ENCODE measurements at places on chromosomes 13 and 19.

- no peak for DNase-seq
Observed at GRCh38 chr13:96783511-96783910, 210.8 kb downstream of the OXGR1 start.

DNA sequence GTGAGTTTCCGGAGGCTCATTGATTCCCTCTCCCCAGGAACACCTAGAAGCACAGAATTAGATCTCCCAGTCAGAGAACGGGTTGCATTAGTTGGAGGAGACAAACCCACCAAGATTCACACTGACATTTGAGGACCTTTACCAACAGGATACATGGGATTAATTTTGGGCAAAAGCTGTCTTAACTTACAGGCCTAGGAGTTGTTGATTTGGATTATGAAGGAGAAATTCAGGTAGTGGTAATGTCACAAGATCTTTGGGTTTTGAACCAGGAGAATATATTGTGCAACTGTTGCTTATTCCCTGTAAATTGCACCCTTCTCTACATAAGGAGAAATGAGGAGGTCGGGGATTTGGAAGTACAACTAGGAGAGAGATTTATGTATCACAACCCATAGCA lies 38.0 kb downstream of the POSTN start:
- no peak for DNase-seq

- DNase-seq: no peak
Observed at GRCh38 chr19:58536852-58537798, 6.7 kb upstream of the TRIM28 start.

DNA sequence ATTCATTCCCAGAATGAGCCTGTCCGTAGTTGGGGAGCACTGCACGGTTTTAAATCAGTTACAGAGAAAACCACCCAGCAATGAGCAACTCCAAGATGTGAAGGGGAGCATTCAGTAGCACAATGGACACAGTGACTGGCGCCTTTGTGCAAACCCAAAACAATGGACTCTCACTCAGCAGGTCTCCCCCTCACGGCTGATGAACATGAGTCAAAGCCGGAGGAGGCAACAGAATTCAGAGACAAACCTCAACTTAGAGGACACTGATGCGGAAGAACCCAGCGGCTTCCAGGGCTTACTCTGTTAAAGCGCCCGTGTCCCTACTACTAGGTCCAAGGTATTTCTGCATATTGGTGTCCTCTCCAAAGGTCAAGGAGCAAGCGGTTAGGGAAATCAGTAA lies 17.7 kb downstream of the PLEKHF1 start:
- no peak for DNase-seq

DNA sequence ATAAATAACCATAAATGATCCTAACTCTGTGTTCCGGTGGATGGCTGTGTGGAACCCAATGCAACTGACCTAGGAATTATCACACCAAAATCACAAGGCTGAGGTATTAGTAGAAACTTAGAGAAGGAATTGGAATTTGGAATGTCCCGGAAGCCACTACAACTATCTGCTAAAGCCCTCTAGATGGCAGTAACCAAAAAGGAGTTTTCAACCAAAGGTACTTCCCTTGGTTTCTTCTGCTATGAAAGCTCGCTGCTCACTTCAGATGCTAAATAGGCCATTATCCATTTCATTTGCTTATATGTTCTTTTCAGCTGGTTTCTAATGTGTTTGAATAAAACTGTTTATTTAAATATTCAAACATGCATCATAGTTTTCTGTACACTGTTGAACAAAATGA lies 1589.1 kb upstream of the SPRY2 start:
- DNase-seq: no peak

GRCh38 chr13:108711386-108711785 lies 82.0 kb downstream of the MYO16 start:
- no peak for DNase-seq

GRCh38 chr19:11663181-11663591 lies 65.9 kb downstream of the ZNF627 start:
- DNase-seq: no peak
